ENCODE measurements at places on chromosomes 16 and 17.

DNA sequence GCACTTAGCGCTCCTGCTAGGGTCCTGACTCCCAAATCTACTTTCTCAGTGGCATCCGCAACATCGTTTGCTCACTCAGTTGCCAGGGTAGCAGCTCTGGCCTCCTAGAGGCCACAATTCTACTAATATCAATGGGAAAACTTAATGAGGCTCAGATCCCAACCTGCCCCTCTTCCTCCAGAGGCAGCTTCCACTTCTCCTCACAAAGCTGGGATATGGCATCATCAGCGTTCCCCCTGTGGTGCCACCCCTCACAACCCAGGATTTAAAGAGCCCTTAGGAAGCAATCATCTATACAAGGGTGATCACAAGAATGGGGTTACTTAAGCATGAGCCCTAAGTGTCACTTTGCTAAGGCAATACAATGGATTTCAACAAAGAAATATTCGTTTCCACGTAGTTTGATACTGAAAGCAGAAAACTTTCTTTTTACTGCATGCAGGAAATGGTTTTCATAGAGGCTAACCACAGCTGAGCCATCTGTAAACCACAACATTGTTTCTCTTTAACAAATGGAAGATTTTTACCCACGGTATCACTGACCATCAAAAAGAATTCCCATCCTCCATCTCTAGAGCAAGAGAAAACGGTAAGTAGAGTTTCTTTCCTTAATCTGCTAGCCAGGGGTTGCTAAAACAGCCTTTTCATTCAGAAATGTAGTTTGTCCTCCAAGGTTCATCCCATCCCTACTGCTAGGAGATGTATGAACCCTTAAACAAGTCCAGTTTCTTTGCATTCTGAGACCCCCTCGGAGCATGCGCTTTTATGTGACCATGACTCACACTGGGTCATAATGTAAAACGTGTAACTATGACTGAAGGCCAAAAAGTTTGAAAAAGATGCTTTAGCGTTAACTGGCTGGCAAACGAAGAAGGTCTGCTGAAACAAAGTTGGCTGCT is 68.3 kb upstream of the BCAR1 start:
- no peak for DNase-seq

DNA sequence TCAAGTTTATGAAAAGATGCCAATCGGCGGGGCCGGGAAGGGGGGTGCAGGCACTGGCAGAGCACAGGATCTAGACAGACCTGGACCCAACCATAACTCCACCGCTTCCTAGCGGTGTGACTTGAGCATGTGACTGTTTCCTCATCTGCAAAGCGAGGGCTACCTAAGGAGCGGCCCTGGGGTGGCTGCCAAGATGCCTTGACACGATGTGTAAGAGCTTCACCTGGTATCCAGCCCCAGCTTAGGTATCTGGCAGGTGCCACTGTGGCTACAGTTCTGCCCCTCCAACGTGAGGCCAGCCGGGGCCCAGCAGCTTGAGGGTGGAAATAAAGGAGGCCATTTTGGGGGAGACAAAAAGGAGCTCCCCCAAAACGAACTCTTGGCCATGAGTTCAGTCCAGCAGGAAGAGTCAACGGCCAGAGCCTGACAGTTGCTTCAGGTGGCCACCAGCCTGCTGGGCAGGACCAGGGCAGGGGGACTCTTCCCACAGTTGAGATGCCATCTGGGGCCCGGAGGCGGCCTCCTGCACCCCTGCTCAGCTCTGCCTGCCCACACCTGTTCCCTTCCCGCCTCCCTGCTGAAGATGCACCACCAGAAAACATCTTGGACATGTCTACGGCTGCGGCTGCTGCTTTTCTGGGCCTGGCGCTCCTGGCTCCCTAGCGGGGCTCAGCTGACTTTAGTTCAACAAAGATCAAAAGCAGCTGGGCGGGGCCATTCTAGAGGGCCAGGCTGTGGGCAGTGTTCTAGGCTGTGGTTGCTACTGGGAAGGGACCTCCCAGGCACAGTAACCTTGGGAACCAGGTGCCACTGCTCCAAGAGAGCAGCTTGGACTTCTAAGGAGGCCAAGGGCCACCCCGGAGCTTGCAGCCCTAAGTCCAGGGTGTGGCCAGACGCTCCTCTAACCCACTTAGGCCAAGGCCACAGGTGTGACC is 3.4 kb upstream of the MTSS2 start:
- no peak for DNase-seq

DNA sequence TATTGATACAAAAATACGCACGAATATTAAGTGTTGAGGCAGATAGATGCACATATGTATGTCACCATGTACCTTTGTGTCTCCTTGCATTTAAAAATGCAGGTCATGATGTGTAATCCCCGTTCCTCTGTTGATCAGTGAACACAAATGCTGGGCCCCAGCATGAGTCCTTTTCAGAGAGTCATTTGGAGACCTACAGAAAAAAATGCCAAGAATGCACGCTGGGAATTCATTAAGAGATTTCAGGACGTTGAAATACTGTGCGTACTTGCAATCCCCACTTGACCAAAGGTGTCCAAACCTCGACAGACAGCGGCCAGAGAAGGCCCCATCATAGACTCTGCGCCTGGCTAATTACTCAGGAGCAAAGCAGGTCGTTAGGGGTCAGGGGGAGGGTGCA is 496.0 kb downstream of the MAF start:
- no peak for DNase-seq

GRCh38 chr17:55768936-55769624 is 18.2 kb downstream of the PCTP start:
- no peak for DNase-seq
